Left renal cortex interstitium (tissue), 4 donors: ENCODE measurements at places on chromosomes 6 and 20.

- DNase-seq = no peak
Measured at GRCh38 chr6:56046576-56046975, 171.2 kb upstream of the BMP5 start.

- no peak for DNase-seq
Measured at GRCh38 chr6:156881687-156882629, 104.8 kb downstream of the ARID1B start.

- no peak for DNase-seq
Measured at GRCh38 chr20:32849577-32849976, 9.1 kb upstream of the EFCAB8 start.

DNA sequence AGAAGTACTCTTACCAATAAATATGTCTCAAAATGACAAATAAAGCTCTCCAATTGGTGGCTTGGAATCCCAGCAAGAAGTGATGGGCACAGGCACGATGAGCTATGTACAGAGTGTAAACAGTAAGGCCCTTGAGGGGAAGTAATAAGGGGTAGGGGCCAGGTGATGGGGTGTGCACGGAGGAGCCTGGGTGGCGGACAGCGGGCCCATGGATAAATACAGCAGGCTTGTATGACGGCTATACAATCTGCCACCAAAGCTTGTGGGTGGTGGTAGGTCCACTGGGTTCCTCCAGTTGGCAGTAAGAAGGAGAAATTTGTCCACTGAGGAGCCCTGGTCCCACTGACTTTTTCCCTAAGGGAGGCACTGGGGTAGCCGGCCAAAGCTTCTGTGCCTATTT is 205.4 kb upstream of the RNF24 start:
- DNase-seq = no peak

- no peak for DNase-seq
Measured at GRCh38 chr6:20309186-20309585, 92.5 kb upstream of the E2F3 start.

DNA sequence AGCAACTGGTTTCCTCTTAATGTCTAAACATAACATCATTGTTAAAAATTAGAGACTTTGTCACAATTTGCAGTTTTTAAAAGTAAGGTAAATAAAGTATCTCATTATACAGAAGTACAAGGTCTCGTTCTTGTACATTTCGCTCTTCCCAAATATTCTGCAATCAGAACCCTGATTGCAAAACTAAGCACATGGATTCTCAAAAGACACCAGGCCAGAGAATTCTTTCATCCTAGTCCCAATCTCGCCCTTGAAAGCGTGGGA is 355 bp upstream of the AKAP7 start:
- no peak for DNase-seq

DNA sequence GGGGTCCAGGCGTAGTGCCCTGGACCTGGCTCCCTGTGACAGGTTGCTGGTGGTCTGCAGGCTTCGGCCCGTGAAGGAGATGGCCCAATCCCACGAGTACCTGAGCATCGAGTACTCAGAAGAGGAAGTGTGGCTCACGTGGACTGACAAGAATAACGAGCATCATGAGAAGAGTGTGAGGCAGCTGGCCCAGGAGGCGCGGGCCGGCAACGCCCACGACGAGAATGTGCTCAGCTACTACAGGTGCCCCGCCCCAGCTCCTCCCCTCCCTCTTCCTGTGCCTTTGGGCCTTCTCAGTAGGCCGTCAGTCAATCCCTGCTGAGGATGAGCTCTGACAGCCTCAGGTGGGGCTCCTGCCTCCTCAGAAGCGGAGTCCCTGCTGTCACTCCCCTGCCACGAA is 42.6 kb downstream of the UQCC2 start:
- no peak for DNase-seq

DNA sequence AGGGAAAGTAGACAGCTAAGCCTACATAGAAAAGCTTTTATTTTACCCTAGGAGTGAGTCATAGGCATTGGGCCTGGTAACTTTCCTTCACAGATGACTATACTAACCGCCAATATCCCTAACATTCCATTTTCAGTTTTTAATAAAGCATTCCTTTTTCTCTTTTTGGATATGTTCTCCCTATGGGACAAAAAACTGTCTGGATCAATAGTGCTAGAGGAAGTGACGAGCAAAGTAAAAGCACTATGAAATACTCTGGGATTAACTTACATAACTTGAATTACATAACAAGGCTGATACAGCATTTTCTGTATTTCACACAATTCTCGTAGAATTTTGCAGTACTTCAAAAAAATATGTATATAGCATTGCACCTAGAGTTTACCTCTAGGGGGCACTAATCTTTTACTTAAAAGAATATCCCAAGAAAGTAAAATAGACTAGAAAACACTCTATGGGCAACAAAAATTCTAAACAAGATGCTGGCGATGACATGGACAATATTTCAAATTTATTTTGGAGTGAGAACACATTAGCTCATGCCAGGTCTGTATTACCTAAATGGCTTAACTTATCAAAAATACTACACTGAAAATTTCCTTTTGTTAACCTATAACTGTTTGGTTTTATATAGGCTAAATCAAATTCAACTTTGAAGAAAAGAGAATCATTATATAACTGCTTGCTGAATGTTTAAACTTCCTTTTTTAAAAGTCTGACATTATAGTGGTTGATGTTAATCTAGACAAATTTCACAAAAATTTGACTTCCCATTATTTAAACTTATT is 66.3 kb upstream of the DST start:
- DNase-seq = no peak

GRCh38 chr6:153673750-153674149 is 365.3 kb upstream of the OPRM1 start:
- DNase-seq = no peak

- DNase-seq = no peak
Measured at GRCh38 chr20:14986026-14986655, 648.7 kb upstream of the FLRT3 start.

DNA sequence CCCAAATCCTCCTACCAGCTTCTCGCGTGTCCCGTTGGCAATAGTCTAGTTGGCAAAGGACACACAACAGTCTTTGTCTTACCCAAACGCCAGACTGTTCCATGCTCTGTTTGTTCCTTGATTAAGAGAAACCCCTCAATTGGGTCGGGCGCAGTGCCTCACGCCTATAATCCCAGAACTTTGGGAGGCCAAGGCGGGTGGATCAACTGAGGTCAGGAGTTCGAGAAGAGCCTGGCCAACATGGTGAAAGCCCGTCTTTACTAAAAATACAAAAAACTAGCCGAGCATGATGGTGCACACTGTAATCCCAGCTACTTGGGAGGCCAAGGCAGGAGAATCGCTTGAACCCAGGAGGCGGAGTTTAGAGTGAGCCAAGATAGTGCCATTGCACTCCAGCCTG is 153.7 kb downstream of the GRM4 start:
- no peak for DNase-seq

DNA sequence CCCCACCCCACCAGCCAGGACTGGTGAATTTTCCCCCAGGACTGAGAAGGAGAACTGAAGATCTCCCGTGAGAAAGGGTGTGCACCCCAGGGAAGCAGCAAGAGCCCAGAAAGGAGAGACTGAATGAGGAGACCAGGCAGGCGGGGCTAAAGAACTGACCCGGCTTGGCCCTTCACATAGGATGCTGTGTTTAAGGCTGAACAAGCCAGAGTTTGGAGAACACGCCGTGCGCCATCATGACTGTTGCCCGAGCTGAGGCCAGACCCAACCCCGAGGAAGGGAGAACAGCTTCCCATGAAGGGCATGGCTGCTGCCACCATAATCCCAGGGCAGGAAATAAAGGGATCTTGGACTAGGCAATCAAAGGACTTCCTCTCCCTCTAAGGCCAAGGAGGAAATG is 104.7 kb upstream of the SRSF6 start:
- DNase-seq = no peak
